ENCODE measurements at places on chromosomes 13 and 19.
A peak's percentile ranks its signal among the peaks of the same experiment; 100 is the strongest.

GRCh38 chr13:28741084-28741491 lies 22.3 kb upstream of the SLC46A3 start:
- DNase-seq, result no peak

DNA sequence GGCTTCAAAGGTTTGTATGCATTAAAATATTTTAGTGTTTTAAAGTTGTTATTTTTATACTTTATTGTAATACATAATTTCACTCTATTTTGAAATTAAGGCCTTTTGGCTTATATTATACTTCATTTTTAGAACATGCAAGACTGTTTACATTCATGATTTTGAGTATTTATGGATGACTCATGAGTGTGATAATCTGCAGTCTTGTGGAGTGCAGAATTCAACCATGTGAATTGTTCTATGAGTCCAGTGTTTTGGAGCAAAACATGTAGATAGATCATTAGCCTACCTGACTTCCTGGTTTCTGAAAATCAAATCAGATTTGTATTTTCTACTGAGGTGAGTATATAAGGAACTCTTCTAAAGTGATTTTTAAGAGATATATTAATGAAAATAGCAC lies 241.8 kb downstream of the PCCA start:
- DNase-seq, result no peak

- no peak for DNase-seq
Observed at GRCh38 chr13:103255587-103256301, 189.5 kb upstream of the SLC10A2 start.

- no peak for DNase-seq
Observed at GRCh38 chr13:21395953-21396352, 63.1 kb downstream of the ZDHHC20 start.

GRCh38 chr13:64538711-64539110 lies 2691.4 kb downstream of the PCDH9 start:
- DNase-seq, result no peak

DNA sequence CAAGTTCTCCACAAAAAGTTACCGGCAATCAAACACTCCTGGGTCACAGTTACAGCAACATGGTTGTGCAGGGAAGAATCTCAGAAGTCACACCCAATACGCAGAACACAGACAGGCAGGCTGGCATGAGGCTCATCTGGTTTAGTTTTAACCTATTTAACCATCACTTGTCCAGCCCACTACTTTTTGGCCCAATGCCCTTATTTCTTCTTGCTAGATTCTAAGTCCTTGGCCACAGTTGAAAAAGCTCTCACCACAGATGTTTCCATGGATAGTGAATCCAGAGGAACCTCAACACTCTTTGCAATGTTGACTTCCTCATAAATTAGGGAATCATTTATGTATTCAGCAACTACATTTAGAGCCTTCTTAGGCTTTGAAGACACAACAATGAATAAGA lies 50.7 kb upstream of the FNDC3A start:
- DNase-seq, result no peak

- DNase-seq, result no peak
Observed at GRCh38 chr13:27965343-27965739, 3.8 kb downstream of the CDX2 start.

- DNase-seq, result no peak
Observed at GRCh38 chr13:101552786-101553185, 100.3 kb downstream of the ITGBL1 start.

DNA sequence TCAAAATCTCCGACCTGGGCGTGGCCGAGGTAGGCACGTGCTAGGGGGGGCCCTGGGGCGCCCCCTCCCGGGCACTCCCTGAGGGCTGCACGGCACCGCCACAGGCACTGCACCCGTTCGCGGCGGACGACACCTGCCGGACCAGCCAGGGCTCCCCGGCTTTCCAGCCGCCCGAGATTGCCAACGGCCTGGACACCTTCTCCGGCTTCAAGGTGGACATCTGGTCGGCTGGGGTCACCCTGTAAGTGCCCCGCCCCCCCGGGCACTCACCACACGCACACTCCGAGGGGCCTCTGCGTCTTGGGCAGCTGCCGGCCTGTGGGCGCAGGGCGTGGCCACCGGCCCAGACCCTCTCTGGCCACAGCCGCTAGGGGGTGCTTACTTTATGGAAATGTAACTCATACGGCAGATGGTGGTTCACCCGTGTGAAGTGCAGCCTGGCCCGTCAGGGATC lies 14.9 kb downstream of the STK11 start:
- DNase-seq, result no peak

DNA sequence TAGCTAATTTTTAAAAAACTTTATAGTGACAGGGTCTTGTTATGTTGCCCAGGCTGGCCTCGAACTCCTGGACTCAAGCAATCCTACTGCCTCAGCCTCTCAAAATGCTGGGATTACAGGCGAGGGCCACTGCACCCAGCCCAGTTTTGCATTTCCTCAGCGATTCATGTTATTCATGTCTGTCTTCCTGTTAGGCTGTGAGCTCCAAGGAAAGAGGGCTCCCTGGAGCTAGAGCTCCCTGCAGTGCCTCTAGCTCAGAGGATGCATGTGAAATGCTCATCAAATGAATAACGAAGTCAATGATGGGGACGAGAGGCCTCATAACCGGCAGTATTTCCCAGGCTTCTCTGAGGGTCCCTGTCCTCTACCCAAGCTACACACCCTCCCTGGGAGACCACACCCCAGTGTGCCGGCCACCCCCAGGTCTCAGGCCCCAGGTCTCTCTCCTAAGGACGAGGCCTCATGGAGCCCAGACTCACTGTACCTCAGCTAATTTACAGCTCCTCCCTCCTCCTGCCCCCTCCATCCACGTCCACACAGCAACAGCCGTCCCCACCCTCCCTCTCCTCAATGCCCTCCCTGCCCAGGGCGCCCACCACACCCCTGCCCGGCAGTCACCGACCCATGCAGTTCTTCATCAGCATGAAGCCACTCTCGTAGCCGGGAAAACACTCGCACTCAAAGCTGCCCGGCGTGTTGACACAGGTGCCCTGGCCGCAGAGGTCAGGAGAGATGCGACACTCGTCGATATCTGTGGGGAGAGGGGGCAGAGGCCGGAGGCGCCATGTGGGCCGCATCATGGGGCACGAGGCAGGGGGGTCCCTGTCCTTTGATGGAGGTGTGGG lies 28.5 kb downstream of the FBN3 start:
- DNase-seq, result no peak

GRCh38 chr19:49287141-49287770 lies 37.7 kb downstream of the SLC6A16 start:
- no peak for DNase-seq

DNA sequence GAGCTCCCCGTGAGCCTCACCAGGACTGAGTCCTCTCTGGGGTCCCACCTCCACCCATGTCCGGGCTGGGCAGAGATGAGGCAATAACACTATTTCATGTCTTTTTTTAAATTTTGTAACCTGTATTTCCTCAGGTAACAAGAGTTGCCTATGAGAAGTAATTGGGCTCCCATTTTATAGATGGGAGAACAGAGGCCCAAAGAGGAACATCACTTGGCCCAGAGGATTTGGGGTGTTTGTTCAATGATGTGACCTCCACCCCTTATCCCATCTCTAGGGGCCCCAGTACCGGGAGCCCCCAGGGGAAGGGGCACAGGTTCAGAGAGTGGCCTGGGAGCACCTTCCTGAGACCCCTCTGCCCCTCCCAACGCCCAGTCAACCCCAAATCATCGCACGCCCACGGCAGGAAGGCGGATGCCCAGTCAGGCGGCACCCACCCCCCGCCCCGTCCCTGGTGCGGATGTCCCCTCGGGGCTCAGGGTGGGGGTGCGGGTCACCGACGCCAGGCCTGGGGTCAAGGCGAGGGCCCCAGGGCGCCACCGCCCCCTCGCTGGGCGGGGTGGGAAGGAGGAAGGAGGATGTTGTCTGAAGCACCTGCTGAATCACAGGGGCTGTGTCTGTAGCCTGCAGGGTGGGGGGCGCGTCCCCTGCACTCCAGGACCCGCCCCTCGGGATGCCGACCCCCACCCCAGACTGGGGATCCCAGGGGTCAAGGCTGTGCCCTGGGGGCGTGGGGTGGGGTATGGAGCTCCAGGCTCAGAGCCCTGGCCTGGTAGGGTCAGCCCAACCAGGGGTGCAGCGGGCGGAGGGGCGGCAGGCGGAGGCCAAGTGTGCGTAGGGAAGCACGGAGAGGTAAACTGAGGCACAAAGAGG lies 9.0 kb upstream of the CIRBP start:
- peak; percentile 82 for DNase-seq

DNA sequence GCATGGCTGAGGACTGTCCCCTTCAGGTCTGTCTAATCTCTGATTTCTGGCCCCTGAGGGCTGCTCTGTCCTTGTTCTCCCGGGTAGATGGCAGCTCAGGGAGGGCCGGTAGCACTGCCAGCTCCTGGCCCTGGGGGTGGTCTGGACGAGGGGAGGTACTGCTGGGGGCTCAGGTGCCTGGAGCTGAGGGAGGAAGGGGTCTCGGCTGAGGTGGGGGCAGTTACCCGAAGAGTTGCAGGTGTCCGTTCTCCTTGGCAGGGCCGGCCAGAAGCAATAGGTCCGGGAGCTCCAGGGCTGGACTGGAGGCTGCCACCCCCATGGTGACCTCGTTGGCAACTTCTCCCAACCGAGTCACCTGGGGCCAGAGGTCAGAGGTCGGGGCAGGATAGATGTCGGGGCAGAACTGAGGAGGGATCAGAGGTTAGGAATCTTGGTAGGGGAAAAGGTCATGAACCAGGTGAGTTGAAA lies 1.2 kb upstream of the EMC10 start:
- peak; percentile 62 for DNase-seq

- no peak for DNase-seq
Observed at GRCh38 chr19:33132425-33132824, 511 bp downstream of the WDR88 start.

DNA sequence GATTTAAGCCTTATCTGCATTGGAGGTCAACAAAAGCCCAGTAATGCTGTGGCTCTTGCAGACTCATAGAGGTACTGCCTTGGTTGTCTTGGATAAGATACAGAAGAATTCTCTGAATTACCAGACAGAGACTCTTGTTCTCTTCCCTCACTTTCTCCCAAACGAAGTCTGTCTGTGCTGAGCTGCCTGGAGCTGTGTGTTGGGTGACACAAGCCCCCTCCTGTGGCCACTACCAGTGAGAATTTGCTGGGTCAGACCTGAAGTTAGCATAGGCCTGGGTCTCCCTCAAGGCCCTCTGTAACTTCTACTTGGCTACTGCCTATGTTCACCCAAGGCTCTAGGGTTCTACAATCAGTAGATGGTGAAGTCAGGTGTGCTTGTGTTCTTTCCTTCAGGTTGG lies 413.0 kb downstream of the PCDH20 start:
- no peak for DNase-seq

DNA sequence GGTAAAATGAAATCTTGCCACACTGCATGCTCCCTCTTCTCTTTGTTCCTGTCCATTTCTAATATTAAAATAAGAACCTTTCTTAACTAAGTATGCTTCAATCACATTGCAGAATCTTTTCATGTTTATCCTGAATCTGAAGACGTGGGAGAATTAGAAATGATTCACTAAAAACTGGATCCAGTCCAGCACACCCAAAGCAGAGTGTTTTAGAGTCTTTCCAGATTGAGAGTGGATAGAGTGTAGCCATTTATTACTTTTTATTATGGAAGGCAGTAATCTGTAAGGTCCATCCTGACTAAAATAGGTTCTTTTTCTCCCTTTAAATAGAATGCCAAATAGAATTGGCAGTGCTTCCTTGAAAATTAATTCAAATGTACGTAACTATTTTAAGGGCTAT lies 453.5 kb downstream of the TDRD3 start:
- DNase-seq, result no peak

DNA sequence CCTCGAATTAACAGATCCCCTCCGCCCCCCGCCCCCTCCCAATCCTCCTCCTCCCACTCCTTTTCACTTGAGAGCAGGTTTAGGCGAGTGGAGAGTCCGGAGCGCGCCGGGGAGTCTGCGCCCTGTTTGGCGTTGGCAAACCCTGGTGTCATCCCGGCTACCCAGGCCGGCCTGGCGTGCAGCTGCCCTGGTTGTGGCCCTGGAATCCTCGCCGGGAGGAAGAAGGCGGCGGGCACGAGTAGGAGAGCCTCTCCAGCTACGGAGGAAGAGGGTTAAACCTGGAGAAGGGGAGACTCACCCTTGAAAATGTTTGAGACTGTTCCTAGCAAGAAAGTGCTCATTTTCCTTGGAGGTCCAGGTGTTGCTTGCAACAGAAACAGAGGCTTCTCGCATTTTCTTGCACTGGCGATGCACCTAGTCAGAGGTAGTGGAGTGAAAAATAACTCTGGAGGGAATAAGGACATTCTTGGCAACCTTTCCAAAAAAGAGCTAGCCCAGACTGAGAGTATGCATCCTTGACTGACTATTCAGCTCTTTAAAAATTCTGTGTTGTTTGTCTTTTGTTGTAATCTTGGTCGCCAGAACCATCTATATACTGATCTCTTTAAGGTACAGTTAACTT lies 1.3 kb upstream of the SOX21 start:
- no peak for DNase-seq

- DNase-seq, result no peak
Observed at GRCh38 chr19:23996549-23996948, 81.9 kb downstream of the ZNF726 start.

DNA sequence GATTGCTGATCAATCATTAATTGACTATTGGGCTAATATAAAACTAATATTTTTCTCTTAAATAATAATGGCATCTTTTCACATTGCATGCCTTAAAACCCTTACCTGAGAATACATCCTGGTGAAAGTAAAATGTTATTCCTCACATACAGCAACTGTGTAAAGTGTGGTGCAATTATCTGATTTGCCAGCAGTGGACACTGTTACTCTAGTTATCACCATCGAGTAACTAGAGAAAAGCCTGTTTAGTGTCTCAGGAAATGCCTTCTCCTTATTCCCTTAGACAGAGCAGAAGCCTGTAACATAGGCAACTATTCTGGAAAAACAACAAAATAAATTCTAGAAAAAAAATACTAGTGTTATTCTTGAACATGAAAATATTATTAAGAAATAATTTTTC lies 459.8 kb downstream of the FGF14 start:
- DNase-seq, result no peak

DNA sequence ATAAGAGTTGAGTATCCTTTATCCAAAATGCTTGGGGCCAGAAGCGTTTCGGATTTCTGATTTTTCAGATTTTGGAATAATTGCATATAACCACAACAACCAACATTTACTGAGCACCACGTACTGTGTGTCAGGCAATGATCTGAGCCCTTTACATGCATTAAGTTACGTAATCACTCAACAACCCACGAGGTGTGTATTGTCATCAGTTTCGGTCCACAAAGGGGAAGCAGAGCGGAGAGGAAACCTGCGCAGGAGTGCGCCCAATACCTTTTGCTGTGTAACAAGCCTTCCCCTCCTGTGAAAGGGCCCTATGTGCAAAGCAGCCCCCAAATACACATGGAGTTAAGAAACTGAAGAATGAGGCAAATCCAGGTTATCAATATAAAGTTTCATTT lies 20.7 kb upstream of the NLRP12 start:
- no peak for DNase-seq

GRCh38 chr13:91767651-91768050 lies 369.2 kb downstream of the GPC5 start:
- no peak for DNase-seq

DNA sequence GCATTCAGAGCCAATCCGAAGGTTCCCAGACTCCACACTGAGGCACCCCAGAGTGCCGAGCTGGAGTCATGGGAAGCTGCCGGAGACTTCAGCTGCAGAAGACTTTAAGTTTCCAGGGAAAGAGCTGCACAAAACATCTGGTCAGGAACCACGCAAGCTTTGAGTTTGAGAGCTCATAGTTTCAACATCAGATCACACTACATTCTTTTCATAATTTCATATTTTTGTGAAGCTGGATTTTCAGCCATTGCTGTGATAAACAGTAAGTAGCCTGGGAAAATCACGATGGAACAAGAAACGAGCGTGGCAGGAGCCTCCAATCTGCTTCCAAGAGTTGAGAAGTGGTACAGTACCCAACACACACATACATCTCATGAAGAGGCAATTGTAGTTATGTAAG lies 25.5 kb upstream of the ATP12A start:
- DNase-seq, result no peak
